ENCODE measurements at places on chromosomes 3 and 15. TPM values are rescaled to one million over a fixed set of nuclear protein-coding genes. Genes with fewer than 3 reads are reported as not detected.

The CASR gene
- under 0.01 TPM for total RNA-seq

The GAP43 gene
- 4.4 TPM for total RNA-seq

The EPHB3 gene
- total RNA-seq, result 2.8 TPM

The ACKR4 gene
- total RNA-seq, result 0.54 TPM

The SLC2A2 gene
- not detected for total RNA-seq

The LRRC2 gene
- 4.6 TPM for total RNA-seq

The GOLGA6B gene
- not detected for total RNA-seq

The CLRN1 gene
- total RNA-seq, result not detected

The KNG1 gene
- total RNA-seq, result not detected

The SH2D7 gene
- total RNA-seq, result not detected

The EFCAB12 gene
- total RNA-seq, result 0.36 TPM

The DHFR2 gene
- total RNA-seq, result 3.0 TPM

The SNX22 gene
- total RNA-seq, result 0.95 TPM

The SCAANT1 gene
- not detected for total RNA-seq

The CCDC54 gene
- not detected for total RNA-seq

The HIGD2B gene
- not detected for total RNA-seq

The NRG4 gene
- not detected for total RNA-seq

The RNF168 gene
- total RNA-seq, result 14.1 TPM

The PLA2G4E gene
- total RNA-seq, result not detected

The PRKAR2A gene
- total RNA-seq, result 64.5 TPM

The MRAS gene
- total RNA-seq, result 36.8 TPM

DNA sequence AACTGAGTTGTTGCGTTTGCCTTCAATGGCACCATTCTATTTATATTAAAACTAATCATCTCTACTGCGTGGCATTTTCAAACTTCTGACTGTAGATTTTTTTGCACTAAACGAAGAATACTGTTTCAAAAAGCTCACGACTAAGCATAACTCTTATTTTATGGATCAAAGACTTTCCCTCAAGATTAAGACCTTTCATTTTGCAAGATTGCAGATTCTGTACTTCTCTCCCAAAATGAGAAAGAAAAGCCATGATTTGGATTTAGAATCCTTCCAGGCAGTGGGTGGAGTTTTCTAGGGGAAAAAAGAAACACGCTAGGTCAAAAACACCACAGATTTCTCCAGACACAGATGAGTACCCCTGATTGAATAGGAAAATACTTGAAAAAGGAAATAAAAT is 617.2 kb upstream of the NR2F2 start:
- DNase-seq, result no peak

DNA sequence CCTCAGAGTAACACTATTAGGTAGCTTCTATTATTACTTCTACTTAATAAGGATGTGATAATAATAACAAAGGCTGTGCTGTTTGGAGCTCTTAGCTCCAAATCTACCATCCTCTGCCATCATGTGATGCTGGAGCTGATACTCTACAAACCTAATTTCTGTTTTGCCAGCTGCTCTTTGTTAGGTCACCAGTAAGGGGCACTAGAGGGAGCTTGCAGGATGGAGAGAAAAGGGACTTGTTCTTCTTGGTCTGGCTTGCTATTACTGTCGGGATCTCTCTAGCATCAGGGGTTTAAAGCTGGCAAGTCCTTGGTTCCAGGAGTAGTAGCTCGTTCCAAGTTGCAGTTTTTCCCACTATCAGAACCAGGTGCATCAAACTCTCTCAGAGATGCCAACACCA is 194.9 kb upstream of the KBTBD8 start:
- DNase-seq, result no peak

GRCh38 chr3:65712140-65712539 is 326.6 kb downstream of the MAGI1 start:
- DNase-seq, result no peak

DNA sequence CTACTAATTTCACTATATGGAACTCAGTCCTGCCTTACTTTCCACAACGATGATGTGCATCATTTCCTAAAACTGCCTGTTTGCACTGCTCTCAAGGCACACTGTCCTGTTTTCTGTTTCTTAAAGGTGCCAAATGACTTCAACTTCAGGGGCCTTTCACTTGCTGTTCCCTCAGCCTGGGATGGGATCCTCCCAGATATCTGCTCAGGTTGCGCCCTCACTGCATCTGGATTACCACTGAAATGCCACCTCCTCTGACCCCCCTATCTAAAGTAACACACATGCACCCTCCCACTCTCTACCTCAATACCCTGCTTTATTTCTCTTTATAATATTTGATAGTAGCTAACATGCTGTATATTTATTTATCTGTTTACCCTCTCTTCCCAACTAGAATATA is 123.8 kb upstream of the CMC1 start:
- DNase-seq, result no peak

- DNase-seq, result peak; percentile 56
These were observed 146.2 kb upstream of the TLE3 start for GRCh38 chr15:70243686-70244540.

GRCh38 chr3:64911138-64911537 is 223.3 kb upstream of the ADAMTS9 start:
- DNase-seq, result no peak

- DNase-seq, result no peak
These were observed 24.0 kb upstream of the RAD18 start for GRCh38 chr3:8987226-8987625.

DNA sequence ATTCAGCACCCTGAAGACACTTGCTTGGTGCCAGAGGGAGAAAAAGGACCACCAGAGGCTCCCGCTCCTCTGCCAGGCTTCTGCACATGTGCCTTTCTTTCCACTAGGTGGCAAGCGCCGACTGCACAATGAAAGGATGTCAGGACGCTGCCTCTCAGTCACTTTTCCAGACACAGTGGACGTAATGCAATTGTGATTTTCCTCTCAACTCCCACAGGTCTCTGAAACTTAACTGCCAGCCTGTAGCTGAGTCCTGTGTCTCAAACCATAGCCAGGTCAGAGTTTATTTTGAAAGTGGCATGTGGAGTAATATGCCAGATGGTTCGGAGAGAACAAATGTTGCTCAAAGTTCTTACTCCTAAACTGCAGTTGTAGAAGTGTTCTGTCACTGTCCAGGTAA is 162.9 kb downstream of the ITPR1 start:
- DNase-seq, result peak; percentile 75

DNA sequence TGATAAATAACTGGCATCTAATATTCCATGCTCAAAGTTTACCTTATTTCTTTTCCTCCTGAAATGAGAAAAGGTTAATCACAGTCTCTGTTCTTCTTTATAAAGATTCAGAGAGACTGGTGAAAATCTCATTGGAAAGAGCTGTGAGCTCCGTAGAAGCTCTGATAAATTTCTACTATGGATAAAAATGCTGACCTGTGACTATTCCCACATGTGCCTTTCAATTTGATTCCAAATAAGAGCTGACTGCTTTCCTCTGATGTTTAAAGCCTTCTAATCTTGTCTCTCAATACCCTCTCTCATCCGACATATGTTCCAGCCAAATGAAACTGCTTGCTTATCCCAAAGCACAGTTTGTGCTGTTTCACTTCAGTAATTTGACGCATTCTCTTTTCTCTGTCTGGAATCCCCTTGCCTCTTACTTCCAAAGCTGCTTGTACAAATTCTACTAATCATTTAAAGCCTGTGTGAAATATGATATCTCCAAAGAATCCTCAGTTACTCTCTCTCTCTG is 130.1 kb downstream of the RTP4 start:
- DNase-seq, result no peak

DNA sequence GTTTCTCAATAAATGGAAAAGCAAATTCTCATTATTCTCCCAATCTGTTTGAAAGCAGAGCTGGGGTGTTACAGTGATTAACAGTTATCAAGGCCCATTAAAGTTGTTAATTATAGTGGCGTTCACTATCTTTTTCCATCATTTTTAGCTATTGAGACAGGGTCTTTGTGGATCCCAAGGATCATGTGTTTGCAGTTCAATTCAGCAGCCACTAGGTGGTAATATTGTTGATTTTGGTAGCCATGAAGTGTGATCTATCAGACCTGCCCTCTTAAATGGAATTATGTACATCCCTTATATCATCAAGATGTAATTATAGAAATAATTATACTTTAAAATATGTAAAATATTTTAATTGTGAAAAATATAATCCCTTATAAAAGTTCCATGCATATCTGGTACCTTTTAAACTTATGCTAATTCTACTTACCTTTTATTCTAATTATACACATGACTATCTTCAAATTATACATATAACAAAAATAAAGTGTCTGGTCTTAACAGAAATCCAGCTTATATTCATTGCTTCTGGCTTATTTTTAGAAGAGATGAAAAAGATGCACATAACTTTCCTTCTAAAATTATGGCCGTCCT is 126.4 kb downstream of the GREM1 start:
- DNase-seq, result no peak

DNA sequence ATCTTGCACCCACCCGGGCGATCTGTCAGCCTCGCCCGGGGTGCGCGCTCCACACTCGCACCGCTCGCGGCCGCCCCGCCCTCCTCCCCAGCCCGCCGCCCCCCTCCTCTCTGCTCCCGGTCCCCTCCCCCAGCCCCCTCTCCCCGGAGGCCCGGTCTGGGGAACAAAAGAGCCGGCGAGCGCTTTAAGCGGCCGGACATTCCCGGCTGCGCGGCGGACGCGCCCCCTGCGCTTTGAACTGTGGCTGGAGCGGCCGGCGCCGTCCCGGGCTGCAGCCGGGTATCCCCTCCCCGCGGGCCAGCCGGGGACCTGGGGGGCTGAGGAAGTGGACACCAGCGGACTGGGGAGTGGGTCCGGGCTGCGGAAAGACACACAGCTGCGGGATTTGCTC is at the start of gene IGDCC3:
TSS of gene IGDCC3 (minus strand) at position 27 of the 391 bp plus-strand sequence. CDS start 214 bp downstream, outside the sequence.
- DNase-seq, result no peak

DNA sequence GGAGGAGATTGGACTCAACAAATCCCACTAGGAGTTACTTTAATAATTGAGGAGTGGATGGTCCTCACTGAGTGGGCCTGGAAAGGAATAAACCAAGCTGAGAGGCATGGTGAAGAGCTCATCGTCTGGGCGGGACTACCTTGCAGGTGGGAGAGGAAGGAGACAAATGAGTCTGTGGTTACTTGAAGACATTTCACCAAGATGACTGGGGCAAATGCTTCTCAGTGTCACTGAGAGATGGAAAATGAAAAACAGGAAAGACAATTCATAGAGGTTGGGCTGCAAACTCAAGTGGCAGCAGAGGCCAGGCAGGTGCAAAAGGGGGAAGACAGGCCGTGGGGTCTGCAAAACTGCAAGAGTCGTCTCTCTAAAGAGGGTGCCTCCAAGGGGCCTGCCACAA is 1.5 kb upstream of the ARHGAP31 start:
- no peak for DNase-seq

- DNase-seq, result no peak
These were observed 222.4 kb downstream of the CPNE4 start for GRCh38 chr3:131812433-131812832.

DNA sequence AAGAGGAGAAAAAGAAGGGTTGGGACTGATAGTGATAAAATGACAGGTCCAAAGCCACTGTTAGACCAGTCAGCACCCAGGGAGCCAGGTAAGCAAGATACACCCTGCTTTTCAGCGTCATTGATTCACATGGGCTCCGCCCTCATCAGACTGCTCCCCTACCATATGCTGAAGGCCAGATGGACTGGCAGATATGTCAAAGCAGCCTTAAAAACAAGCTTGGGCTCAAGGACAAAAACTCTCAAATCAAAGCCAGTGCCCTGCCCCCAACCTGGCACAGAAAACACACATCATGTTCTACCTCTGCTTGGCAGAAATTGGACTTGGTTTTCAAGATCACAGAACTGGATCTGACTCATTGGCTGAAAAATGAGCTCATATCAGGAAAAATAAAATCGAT is 33.4 kb downstream of the SH3BP5 start:
- peak; percentile 61 for DNase-seq

DNA sequence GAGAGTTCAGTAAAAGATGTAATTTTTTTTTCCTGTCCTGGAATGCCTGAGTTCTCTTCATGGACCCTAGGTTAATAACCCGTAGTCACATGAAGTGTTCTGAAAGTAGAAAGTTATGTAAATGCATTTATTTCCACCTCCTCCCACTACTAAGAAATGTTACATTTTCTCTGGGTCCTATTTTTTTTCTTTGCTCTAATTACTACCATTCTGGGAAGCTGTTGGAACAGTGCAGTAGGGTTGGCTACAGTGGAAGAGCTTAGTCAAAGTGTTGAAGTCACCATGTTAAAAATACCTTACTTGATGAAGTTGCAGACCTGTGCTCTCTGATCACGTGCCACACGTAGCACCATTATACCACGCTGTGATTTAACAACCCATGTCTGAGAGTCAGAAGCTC is 153.8 kb upstream of the TSC22D2 start:
- no peak for DNase-seq

DNA sequence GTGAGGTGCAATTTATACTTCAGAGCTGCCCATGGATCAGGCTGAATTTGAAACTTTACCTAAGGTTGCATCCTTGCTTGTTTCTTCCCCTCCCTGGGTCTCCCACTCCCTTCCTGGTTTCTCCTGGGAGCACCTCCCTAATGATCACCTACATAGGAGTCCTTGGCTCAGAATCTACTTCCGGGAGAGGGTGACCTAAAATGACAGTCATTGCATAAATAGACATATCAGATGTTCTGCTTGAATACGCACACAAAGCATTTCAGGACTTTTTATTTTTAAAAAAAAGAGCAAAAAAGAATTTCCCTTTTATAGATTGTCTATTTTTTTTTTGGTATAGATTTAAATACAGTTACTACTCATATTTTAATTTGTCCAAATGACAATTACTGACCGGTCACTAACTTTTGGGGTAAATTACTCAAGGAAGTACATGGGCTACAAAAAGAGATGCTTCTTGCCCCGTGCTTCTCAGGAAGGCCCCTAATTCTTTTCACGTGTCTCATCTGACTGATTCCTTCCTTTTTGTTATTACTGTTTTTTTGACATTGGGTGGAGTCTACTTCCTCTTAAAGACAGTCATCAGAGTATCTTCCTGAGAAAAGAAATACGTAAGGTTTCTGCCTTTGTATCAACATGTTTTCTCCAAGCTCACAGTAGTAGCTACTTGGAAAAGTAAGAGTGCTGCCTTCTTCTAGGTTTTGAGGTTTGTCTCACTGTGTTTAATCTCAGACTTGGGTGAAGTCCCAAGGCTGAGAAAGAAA is 4.9 kb upstream of the MYZAP start:
- DNase-seq, result no peak

- DNase-seq, result no peak
These were observed 130.5 kb upstream of the NR2E3 start for GRCh38 chr15:71679793-71680353.

GRCh38 chr3:61141227-61141626 is 110.0 kb downstream of the FHIT start:
- DNase-seq, result no peak

DNA sequence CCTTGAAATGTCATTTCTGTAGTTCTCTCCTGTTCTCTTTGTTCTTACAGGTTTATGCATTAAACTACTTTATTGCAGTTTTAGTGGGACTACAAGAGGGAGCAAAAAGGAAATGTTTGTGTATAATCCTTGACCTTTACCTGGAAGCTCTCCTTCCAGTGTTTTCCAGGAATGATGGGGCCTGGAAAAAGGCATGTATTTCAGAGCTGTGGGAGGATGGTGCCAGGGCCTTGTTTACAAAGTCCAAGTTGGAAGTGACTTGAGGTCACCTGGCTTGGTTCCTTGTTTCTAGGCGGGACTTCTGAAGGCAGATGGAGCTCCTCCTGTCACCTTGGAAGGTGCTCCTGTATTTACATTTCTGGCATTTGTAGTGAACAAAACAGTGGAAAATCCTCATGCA is 15.1 kb downstream of the ACVR2B start:
- no peak for DNase-seq

GRCh38 chr3:8959668-8960067 is 3.6 kb downstream of the RAD18 start:
- no peak for DNase-seq

Measured in sigmoid colon (tissue), 7 donors.